NCI-H524 treated with DMSO at 0.1 percent for 48 hours (cell line): ENCODE measurements at places on chromosomes 13 and 19.

- no peak for DNase-seq
Measured at GRCh38 chr19:11405846-11406643, 13.1 kb downstream of the RGL3 start.

DNA sequence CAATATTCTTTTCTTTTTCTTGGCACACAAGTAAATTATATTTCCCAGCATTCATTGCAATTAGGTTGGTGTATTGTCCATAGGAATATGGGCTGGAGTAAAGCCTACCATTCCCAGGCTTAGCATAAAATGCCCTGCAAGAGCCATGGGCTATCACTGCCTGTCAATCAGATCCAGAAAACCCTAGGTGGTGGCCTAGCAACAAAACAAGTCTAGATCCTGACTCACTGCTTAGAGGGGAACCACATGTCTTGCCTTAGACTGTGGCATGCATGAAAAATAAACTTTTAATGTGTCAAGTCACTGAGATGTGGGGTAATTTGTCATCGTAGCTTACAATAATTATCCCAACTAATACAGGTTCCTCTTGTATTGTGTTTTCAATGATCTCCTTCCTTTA, 16.2 kb downstream of the SOX21 start:
- DNase-seq, result no peak

DNA sequence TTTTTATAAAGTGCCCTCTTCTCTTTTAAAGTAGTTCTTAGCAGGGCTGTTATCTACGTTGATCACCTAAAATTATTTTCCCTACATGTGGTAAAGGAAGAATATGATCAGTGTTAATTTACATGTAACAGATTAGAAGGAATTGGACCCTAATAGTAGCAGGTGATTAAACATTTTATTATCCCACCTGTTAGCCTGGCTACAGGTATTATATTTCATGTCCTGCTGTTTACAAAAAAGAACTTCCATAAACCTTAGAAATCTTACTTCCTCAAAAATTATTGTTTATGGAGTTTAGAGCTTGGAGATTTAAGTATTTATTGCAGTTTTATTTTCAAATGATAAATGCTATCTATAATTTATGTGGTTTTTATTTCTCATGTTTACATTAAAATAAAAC, 1226.7 kb downstream of the UQCRFS1 start:
- DNase-seq, result no peak

- DNase-seq, result no peak
Measured at GRCh38 chr13:28856287-28856686, 36.1 kb downstream of the MTUS2 start.

- DNase-seq, result no peak
Measured at GRCh38 chr13:47044842-47045241, 148.0 kb upstream of the HTR2A start.

GRCh38 chr13:42832341-42833096, 51.1 kb downstream of the FAM216B start:
- DNase-seq, result no peak

DNA sequence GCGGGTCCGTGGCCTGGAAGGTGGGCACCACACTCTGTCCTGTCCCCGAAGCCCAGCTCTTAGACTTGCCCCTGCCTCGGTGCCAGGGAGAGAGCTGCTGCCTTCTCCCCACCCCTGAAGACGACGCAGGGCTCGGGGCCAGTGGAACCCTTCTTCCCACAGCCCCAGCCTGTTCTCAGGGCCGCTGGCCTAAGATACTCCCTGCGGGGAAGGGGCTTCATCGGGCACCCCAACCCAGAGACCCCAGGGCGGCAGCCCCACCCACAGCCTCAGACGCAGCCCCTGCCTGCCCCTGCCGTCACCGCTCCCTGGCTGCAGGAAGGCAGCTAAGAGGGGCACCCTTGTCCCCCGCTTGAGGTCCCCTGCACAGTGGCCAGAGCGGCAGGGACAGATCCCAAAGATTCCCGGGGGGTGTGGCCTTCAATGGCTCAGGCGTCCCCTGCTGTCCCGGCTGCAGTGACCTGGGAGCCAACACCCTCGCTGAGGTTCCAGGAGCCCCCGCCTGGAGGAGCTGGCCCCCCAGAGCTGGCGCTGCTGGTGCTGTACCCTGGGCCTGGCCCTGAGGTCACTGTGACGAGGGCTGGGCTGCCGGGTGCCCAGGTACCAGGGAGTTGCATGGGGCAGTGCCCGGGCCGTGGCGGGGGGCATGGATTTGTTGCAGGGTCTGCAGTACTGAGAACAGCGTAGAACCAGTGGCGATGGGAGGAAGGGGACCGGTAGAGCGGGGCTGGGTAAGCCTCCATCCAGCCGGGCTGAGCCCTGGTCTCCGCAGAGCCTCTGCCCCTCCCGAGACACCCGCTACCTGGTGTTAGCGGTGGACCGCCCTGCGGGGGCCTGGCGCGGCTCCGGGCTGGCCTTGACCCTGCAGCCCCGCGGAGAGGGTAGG, 1.0 kb downstream of the AMH start:
- DNase-seq, result no peak

- no peak for DNase-seq
Measured at GRCh38 chr19:14731200-14731599, 41.4 kb downstream of the ZNF333 start.

DNA sequence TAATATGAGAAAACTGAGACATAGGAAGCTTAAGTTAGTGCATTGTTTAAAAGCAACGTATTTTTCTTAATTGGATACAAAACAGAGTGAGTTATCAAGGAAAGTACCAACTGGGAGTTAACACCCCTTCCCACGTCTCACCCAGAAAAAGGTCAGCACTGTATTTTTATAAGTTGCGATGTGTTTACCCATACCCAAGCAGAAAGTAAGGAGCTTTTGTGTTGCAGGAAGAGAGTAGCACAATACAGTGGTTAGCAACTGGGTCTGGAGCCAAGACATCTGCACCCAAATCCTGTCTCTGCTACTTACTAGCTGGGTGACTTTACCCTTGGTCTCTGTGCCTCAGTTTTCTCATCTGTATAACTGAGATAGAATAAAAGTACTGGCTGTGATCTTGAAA, 34.3 kb downstream of the FAM216B start:
- DNase-seq, result no peak

- DNase-seq, result no peak
Measured at GRCh38 chr19:7000333-7000732, 20.9 kb downstream of the MBD3L2B start.

GRCh38 chr13:99813336-99814095, 158.1 kb downstream of the ZIC5 start:
- DNase-seq, result no peak
